Cardiac muscle cell (in vitro differentiated cells and primary cell): ENCODE measurements at places on chromosomes 3 and 15. TPM values are rescaled to one million over a fixed set of nuclear protein-coding genes. Genes with fewer than 3 reads are reported as not detected.

GRCh38 chr15:87420017-87420416 is 836.5 kb downstream of the NTRK3 start:
- DNase-seq = no peak

DNA sequence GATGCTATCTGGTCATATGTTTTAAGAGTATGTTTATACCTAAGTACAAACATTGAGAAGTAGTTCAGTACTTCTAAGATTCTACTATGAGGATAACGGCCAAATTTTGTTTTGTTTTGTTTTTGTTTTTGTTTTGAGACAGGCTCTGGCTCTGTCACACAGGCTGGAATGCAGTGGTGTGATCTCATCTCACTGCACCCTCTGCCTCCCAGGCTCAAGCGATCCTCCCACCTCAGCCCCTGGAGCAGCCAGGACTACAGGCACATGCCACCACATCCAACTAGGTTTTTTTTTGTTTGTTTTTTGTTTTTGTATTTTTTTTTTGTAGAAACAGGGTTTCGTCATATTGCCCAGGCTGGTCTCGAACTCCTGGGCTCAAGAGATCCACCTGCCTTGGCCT is 47.5 kb upstream of the RPS17 start:
- no peak for DNase-seq

GRCh38 chr3:105157067-105157765 is 209.5 kb upstream of the ALCAM start:
- DNase-seq = no peak

DNA sequence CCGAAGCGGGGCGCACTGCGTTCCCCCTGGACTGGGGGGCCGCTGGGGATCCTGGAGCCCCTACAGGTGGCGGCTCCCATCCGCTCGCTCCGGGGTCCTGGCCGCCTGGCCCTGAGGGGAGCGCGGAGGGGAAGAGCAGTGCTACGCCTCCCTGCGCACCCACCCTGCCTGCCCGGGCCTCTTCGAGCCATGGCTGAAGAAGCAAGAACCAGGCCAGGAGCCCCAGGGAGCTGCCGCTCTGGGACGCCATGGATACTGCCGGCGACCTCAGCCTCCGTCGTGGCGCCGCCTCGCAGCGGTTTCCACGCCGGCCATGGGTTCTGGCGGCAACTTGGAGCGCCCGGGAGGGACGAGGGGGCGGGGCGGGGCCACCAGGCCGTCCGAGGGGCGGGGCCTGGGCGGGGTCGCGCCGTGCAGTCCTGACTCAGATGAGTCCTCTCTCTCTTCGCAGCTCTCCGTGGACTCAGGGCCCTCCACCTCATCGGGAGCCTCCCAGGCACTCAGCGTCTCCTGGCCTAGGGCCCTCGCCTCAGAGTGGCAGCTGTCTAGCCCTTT is 50.9 kb downstream of the MYL3 start:
- peak; percentile 65 for DNase-seq

- no peak for DNase-seq
These were observed 125.2 kb upstream of the PHLDB2 start for GRCh38 chr3:111733856-111734255.

ALDH1L1 gene
- 1.3 and 2.6 TPM in 2 replicates for total RNA-seq

ADGRG7 gene
- 43.2 and 46.5 TPM in 2 replicates for total RNA-seq

CPN2 gene
- total RNA-seq = 0.36 and 0.56 TPM in 2 replicates
